ENCODE measurements at places on chromosomes 7 and 10.

- peak; percentile 35 for DNase-seq
Measured at GRCh38 chr7:98872328-98872924, 2.6 kb upstream of the TMEM130 start.

DNA sequence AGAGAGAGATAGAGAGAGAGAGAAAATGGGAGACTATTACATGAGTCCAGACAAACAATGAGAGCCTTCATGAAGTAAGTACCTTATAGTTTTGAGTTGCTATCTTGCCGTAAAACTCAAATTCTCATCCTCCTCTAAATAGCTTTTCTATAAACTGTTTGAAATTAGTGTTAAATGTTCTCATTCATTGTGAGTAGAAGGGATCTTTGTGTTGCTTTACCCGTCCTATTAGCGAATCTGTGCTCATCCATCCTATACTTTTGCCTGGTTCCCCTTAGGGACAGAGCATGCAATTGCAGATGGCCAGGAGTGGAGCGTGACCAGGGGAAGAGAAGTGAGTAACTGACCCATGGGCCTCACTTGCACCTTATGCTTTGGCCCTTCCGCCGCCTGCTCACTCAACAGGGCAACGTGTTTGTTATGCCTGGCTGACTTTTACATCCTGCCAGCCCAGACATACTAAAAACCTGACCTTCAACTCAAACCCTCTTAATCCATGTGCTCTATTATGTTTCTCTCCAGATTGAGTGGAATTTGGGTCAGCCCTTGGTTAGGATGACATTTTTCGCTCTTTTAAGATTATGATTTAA lies 244.2 kb upstream of the YAE1 start:
- no peak for DNase-seq

GRCh38 chr10:116905845-116906210 lies 56.5 kb downstream of the ENO4 start:
- DNase-seq: no peak

GRCh38 chr7:100122568-100122967 lies 3.1 kb downstream of the CNPY4 start:
- no peak for DNase-seq

DNA sequence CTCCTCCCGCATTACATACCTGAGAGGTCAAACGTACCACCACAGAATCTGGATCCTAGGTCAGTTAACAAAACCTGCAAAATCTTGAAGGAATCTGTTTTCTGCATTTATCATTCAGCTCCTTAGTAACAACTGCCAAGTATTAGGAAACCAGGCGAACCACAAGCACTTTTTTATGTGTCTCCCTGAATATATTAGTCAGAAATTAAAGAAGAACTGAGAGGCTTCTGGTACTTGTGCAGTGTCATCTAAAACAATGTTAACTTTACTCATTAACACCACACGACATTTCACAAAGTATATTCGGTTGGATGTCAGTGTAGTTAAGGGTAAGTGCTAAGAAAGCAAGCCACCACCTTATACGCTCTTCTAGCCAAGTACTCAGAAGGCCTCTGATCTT lies 2.5 kb downstream of the CCDC6 start:
- peak; percentile 40 for DNase-seq

DNA sequence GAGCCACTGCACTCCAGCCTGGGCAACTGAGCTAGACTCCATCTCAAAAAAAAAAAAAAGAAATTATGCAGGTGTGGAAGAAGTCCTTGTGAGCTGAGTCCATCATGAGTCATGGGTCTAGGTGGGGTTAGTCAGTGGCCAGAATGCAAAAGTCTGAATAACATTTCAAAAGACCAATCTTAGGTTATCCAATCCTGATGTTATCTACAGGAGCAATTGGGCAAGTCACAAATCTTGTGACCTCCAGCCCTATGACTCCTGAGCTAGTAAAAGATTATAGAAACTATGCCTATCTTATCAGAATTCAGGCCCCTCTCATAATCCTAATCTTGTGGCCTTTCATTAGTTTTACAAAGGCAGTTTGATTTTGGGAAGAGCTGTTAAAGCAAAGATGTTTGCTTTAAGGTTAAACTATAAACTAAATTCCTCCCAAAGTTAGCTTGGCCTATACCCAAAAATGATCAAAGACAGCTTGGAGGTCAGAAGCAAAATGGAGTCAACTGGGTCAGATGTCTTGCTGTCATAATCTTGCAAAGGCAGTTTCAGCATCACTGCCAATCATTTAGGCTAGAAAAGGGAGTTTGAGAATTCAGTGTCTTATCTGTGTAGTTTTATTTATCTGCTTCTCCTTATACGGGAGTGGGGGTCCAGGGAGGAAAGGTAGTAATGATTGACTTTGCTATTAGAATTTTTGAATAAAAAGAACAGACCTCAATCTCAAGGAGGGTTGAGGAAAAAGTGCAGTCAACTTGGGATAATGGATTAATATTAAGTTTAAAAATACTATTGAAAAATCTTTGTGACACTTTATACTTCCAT lies 71.2 kb upstream of the TRIM24 start:
- DNase-seq: no peak

GRCh38 chr7:80611353-80611752 lies 27.1 kb upstream of the CD36 start:
- DNase-seq: no peak

DNA sequence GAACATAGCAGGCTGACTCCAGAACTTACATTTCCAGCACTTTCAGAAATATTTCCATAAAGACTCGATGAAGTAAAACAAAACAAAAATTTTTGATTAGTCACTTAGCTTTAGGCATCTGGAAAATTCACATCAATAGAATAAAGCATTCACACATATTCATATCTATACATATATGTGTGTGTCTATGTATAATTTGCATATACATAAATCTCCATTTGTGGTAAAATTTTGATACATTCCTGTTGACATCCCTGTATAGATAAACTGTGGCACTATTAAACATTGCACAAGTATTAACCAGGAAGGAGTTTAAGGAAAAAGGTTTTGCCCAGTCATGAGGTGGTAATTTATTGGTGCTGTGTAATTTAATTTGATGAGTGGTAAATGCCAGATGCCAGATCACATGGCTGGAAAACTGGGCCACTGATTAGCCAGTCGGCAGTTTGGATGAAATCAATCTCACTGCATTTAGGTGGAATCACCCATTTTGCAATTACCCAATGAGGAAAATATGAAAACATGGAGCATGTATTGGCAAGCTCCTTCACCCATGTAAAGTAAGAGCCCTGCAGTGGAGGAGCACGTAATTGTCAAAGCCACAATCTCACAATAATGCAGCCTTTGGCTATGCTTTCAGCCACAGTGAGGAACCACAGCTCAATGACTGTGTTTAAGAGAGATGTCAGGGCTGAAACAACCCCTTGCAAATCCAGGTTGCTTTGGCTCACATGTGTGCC lies 294.6 kb downstream of the RNLS start:
- no peak for DNase-seq

- no peak for DNase-seq
Measured at GRCh38 chr7:3028758-3029093, 14.9 kb downstream of the CARD11 start.

DNA sequence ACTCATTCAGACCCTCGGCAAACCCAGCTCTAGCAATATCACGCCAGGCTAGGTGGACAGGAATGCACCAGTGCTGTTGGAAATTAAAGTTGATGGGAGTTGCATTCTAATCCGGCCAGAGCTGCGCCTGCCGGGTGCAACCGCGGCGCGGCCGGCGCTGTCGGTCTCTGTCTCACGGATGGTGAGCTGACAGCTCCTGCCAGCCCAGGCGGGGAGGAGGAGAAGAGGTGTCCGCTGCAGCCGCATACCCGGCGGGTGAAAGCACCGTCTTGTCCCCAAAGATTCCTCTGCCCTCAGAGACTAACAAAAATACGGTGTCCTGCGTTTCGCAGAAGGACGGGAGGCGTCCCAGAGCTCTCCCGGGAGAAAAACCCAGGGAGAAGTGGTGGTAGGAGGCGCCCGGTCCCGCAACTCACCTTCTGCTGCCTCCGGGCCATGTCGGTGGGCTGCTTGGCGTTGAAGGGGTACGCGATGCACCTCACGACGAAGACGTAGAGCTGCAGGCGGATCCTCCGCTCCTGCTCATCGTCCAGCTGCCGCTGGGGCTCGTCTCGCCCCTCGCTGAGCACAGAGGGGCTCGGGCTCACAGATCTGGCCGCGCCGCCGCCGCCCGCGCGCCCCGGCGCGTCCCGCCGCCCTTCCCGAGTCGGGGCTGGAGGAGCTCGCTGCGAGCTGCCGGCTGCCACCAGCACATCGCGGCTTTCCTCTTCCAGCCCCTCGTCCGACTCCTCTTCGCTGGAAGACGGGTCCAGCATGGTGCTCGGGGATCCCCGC lies 490 bp downstream of the CADPS2 start:
- DNase-seq: peak; percentile 52
